Anterior cingulate cortex (tissue), 58 donors: ENCODE measurements at places on chromosomes 6 and 20.
A peak's percentile ranks its signal among the peaks of the same experiment; 100 is the strongest.

DNA sequence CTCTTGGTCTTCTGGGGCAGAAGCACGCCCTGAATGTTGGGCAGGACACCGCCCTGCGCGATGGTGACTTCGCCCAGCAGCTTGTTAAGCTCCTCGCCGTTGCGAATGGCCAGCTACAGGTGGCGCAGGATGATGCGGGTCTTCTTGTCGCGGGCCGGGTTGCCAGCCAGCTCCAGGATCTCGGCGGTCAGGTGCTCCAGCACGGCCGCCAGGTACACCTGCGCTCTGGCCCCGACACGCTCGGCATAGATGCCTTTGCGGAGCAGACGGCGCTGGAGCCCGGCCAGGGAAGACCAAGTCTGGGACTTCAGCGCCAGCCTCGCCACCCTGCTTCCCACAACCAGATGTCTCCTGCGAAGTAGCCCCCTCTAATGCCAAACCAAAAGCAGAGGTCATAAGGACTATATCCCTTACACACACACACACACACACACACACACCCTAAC, 8.0 kb upstream of the SLC17A3 start:
- DNase-seq = no peak

DNA sequence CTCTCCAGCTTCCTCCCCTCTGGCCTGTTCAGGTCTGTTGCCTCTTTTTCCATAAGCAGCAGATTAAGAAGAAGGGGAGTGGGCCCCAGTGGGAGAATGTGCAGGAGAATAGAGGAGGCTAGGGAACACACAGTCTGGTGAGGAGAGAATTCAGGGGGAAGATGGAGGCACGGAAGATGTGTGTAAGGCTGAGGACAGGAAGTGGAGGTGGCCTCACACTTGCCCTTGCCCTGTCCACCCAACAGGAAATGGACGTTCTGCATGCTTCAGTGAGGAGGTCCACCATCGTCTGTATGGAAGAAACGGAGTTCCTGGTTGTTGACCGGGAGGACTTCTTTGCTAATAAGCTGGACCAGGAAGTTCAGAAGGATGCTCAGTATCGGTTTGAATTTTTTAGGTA, 16.0 kb downstream of the CNBD2 start:
- no peak for DNase-seq

DNA sequence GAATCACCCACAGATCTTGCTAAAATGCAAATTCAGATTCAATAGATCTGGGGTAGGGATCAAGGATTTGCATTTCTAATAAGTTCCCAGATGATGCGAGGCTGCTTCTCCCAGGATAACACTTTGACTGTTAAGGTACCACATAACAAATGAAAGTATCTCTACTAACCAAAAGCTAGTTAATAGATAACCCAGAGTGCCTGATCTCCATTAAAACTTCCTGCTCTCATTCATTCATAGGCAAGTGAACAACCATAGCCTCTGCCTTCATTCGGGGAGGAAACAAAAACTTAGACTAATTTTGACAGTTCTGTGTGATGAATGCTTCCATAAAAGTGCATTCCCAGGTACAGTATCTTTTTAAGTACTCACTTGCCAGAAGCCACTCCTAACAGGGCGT, 265.6 kb upstream of the BTBD3 start:
- DNase-seq = no peak

DNA sequence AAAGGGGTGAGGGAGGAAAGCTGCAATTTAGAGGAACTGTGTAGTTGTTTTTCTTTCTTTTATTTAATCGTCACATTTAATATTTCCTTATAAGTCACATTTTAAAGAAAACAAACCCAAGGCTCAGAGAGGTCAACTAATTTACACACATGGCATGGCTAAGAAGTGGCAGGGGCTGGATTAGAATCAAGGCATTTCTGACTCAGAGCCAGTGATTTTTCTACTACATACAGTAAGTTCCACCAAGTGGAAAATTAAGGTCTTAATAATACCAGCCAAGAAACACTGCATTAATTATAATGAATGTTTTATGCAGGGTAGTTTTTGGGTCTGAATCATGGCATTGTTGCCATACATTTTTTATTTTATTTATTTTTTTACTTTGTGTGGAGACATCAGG, 607.7 kb upstream of the CITED2 start:
- no peak for DNase-seq

DNA sequence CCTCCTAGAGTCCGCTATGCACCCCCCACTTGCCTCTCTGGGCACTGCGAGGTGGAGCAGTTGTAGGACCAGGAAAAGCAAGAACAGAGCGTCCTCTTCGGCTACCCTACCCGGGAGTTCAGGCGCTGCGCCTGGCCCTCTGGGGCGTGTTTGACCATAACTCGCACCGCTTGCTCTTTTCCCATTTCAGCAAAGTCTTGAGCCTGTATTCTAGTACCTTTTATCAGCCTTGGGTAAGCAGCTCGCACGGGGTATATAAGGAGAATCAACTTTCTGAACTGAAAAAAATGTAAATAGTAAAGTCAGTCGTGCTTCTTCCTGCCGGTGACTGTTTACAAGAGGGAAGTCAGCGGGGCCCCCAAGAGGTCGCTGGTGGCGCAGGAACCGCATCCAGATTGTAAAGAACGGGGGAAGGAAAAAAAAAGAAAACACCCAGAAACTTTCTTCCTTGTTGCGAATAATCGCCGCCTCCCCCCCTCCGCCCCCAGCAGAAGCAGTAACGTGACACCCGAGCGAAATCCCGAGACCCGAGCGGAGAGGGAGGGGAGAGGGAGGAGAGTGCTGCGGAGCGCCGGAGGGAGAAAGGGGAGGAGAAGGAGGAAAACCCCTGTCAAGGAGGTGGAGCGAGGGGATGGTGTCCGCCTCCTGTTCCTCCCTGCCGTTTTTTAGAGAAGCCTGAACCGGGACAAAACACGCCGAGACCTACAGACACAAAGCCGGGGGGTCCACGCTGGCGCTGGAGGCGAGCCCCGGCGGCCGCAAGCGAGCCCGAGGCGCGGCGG, at the start of gene UST:
TSS of gene UST (plus strand) at position 668 of the 782 bp plus-strand sequence. CDS start 401 bp downstream, outside the sequence.
- peak; percentile 35 for DNase-seq

DNA sequence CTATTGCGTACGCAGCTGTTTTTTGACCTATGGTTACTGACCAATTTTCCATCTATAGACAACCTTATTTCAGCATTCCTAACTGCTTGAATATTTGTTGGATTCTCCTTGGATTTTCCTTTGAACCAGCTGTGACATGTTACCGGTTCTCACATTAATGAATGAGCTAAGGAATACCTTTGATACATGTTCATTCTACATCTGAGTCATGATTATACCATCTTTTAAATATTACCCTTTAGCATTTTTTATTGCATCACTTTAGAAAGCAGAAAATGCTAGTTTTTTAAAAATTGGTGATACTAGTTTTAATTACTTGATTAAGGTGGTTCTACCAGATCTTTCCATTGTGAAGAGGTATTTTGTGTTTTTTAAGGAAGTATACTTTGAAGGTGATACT, 1.9 kb upstream of the IGF2R start:
- no peak for DNase-seq

GRCh38 chr6:15089569-15090144, 156.2 kb upstream of the JARID2 start:
- no peak for DNase-seq

GRCh38 chr20:63525185-63525584, 4.6 kb downstream of the PPDPF start:
- no peak for DNase-seq

DNA sequence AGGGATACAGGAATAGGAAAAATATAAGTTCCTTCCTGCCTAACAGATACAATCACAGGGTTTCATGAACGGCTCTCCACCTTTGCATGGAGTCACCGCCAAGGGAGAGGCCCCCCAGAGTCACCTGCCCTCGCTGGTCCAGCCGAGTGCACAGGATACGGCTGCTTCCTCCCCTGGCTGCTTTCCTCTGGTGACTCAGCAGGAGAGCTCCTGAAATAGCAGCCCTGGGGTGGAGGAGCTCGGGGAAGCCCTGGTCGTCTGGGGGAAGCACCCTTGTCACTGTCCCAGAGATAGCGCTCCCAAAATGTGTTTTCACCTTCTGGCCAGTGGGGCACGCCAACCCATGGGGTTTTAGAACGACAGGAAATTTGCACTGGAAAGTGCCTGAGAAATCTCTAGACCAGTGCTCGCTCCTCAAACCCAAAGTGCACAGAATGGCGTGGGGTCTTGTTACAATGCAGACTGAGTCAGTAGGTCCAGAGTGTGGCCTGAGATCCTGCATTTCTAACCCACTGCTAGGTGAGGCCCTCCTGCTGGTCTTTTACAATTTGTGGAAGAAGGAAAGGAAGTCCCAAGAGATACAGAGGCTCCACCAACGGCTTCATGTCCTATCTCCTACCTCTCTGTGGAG, 35.9 kb upstream of the FAM50B start:
- DNase-seq = no peak

DNA sequence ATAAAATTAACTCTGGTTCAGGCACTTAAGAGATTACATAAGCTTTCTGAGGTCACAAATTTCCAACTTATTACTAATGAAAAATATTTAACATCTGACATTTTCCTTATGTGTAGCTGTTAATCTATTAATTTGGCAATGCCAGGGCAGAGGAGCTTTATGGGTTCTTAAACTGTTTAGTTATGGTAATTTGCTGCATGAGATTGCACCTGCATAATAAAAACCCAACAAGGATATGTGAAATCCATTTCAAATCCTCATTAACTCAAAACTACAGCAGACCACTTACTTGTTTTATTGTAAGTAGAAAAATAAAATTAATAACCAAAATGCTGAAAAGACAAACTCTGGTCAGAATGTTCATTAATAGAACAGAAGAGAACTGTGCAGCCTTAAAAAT, 98.1 kb downstream of the PREP start:
- DNase-seq = no peak

- peak; percentile 11 for DNase-seq
Measured at GRCh38 chr6:144847916-144848315, 562.8 kb downstream of the UTRN start.
